ENCODE measurements at places on chromosomes 12 and 14.

DNA sequence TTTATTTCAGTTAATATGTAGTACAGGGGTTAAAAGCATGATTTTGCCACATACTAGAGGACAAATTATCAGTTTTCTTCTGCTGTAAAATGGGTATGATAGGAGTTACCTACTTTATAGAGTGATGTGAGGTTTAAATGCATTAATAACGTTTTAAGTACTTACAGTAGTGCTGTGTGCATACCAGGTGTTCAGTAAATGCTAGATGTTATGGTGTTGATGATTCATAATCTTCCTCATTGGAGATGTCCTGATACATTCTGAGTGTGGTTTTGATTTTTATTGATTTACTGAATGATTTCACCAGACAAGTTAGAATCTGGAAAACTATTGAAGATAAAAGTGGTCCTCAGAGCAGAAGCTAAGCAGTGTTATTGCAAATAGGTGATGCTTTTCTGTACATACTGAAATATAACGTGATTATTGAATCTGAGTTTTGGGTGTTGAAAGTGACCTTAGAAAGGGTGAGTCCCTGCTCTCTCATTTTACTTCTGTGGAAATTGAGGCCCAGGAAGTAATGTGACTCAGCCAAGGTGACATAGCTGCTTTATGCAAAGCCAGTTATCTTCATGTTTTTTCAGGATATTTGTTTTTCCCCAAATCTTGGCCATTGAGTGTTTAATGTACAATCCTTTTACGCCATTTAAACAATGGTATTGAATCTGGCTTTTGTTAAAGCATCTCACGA is 54.7 kb downstream of the VRK1 start:
- DNase-seq, result no peak

GRCh38 chr14:76834241-76834661 is 8.0 kb downstream of the LRRC74A start:
- DNase-seq, result no peak

GRCh38 chr14:96722736-96723135 is 74.4 kb upstream of the VRK1 start:
- DNase-seq, result no peak

DNA sequence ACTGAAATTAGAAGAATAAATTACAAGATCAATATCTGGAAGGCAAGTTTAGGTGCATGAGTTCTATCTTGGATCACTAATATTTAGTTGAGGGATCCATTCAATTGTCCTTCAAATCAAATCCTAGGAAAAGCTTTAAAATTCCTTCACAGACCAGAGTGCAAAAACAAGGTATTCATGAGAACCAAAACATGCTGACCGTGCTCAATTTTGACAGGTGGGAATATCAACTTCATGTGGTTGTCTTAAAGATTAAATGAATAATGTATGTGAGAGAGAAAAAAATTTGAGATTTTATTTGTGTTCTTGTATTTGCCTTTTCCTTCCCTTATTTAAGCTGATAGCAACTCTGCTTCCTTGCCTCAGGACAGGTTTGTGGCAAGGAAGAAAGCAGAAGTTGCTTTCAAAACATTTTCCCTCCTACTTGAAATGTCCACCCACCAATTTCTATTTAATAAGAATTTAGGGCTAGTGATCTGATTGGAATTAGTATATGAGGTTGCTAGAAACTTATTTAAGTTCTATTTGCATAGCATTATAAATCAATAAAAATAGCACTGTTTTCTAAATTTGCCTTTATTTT is 4.9 kb upstream of the PPP1R12A start:
- no peak for DNase-seq

DNA sequence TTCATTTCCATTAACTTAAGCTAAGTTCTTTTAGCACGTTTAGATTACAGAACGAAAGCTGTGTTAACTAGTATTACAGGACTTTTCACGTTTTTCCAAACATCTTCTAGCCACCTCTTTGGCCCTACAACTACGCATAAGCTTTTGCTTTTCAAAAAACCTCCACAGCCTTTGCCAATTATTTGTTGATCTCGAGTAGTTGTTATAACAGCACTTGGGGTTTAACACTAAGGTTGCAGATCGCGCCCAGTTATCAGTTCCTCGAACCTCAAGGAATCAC is 450 bp upstream of the RBM25 start:
- DNase-seq, result no peak

GRCh38 chr12:46402941-46403718 is 30.6 kb upstream of the SLC38A2 start:
- no peak for DNase-seq

DNA sequence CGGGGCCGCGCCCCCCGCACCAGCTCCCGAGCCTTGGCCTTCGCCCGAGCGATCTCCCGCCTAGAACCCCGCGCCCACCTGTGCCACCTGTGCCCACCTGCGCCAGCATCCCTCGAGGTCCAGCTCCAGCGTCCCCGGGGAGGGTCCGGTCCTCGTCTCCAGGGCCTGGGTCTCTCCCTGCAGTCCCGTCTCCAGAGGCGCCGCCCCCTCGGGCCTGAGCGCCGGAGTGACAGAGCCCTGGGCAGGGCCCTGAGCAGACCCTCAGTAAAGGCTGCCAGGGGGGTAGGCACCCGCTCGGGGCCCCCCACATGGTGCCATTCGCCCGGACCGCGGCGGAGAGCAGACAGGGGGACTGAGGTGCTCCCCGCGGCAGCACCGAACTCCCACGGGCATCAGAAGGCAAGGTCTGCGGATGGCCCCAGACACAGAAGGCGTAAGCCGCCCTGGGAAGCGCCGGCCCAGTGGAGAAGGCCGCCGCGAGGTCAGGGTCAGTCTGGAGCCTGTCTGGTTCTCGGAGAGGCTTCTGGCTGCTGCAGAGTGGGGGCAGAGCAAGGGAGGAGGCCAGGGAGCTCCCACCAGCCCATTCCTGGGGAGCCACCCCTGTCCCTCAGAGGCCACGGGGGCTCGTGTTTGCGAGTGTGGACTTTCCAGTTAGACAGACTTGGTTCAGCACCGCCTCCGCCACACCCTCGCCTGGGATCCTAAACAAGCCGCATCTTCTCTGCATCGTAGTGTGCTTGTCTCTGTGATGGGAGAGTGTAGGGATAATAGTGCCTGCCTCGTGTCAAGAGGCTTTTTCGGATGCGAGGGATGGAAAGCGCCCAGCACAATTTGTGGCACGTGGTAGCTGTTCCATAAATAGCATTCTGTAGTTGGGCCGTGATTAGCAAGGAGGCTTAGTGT is 1.1 kb upstream of the PPP1R13B start:
- no peak for DNase-seq

- DNase-seq, result no peak
Measured at GRCh38 chr12:130728158-130729058, 12.3 kb upstream of the RIMBP2 start.

DNA sequence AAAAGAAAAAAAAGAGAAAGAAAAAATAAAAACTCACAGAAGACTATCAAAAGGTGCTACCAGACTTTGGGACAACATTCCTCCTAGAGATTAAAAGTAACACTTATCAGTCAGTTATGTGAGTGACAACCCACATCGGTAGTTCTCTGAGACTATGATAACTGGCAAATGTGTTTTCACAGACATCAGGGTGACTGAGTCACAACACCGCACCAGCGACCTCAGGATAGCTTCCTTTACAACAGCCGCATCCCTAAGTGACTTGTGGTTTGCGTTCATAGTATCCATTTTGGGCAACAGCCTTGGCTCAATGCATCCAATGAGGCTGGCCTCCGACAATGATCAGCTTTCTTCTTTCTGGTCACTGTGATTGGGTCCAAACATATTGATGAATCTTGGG is 359.1 kb downstream of the TMEM132D start:
- DNase-seq, result no peak

All from stimulated activated CD8-positive, alpha-beta memory T cell treated with anti-CD3 and anti-CD28 coated beads, Interleukin-4, amount 100 ng/mL, for 4 hours (primary cell).